ENCODE measurements at places on chromosomes 5 and 9. TPM values are rescaled to one million over a fixed set of nuclear protein-coding genes. Genes with fewer than 3 reads are reported as not detected.

Gene F12
- 1.3 TPM for total RNA-seq

Gene CD72
- total RNA-seq: 2.0 TPM

Gene SPATA31A3
- total RNA-seq: not detected

Gene IL9
- total RNA-seq: not detected

Gene DPYSL3
- 130 TPM for total RNA-seq

Gene FCN1
- total RNA-seq: 3.1 TPM

Gene CER1
- not detected for total RNA-seq

Gene ALDH1A1
- total RNA-seq: 18.7 TPM

Gene ZNF618
- 16.1 TPM for total RNA-seq

Gene PAEP
- total RNA-seq: not detected

All from ureter (tissue), 1 donor.